IPS DF 19.7 (cell line): ENCODE measurements at places on chromosomes 2 and 18.

DNA sequence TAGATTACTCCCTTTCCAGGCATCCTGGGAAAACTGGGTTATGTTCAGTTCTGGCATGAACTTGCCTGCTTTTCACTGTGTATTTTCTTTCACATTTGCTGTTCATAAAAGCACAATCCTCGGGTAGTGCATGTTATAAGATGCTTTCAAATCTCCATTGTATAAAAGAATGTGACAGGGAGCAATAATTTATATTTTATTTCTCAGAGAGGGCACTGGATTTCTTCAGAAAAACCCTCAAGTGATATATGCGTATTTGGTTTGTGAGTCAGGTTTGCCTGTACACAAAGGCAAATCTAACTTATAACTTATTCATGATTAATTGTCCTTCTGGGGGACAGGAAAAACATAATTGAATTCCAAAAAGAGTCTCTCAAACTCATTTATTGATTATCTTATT lies 440.7 kb upstream of the MMADHC start:
- no peak for DNase-seq

DNA sequence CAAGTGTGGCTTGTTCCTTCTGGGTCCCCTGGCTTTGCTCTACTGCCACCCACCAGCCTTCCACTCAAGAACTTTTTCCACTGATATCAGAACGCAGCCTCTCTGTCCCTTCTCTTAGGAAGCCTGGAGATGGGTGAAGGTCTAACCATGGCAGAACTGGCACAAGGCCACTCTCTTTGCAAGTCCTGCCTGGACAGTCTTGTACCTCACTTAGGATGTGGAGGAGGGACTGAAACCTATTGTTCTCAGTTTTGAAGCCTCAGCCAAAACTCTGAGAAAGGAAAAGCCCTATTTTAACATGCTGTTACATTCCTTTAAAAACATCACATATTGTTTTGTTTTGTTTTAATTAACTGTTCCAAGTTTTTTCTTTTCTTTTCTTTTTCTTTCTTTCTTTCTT lies 58.9 kb upstream of the NCOA1 start:
- no peak for DNase-seq

GRCh38 chr2:168450171-168450570 lies 5.9 kb upstream of the CERS6 start:
- no peak for DNase-seq

GRCh38 chr18:45449418-45450227 lies 165.7 kb upstream of the SLC14A2 start:
- DNase-seq: no peak

DNA sequence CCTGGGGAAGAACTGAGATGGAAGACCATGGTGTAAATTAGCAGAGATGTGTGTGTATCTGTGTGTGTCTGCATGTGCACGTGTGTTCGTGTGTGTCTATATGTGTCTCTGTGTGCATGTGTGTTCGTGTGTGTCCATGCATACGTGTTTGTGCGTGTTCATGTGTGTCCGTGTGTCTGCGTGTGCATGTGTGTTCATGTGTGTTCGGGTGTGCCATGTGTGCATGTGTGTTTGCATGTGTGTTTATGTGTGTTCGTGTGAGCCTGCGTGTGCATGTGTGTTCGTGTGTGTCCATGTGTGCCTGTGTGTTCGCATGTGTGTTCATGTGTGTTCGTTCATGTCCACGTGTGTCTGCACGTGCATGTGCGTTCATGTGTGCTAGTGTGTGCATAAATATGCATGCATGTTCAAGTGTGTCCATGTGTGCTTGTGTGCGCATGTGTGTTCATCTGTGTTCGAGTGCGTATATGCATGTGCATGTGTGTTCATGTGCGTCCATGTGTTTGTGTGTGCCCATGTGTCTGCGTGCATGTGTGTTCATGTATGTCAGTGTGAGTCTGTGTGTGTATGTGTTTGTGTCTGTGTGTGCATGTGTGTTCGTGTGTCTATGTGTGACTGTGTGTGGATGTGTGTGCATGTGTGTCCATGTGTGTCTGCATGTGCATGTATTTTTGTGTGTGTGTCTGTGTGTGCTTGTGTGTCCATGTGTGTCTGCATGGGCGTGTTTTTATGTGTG lies 3.1 kb downstream of the NEU2 start:
- no peak for DNase-seq

DNA sequence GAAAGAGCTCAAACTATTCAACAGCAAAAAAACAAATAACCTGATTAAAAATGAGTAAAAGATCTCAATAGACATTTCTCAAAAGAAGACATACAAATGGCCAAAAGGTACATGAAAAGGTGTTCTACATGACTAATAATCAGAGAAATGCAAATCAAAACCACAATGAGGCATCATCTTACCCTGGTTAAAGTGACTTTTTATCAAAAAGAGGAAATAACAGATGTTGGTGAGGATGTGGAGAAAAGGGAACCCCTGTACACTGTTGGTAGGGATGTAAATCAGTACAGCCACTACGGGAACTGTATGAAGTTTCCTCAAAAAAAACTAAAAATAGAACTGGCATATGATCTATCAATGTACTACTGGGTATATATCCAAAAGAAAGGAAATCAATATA lies 39.8 kb upstream of the TMEM163 start:
- no peak for DNase-seq

DNA sequence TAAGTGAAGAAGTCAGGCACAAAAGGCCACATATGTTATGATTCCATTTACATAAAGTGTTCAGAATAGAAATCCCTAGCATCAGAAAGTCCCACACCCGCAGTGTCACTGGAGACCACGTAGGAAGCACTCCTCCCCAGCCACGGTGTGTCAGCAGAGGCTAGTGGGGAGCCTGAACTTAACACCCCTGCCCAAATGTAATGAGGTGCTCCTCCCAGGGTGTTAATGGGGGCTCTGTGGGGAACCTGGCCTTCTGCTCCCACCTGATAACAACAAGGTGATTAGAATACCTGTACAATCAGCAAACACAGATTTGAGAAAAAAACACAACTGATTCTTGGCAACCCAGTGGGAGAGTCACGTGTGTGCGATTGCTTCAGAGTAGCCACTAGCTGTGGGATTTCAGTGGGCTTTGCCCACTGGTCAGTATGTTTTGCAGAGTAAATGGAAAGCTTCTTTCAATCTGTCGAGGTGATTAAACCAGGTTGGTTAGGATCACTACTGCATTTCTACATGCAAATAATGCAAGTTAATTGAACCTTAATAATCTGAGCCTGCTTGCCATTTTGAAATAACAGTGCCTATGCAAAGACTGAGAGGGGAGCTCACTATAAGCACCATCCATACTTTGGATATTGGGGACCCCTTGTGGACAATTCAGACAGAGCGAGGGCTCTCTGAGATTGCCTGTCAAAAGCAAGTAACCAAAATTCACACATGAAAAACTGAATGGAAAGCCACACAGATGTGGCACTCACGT lies 20.6 kb upstream of the ATRAID start:
- DNase-seq: no peak

GRCh38 chr2:157324331-157324843 lies 1.2 kb downstream of the ERMN start:
- DNase-seq: no peak

- no peak for DNase-seq
Observed at GRCh38 chr2:152827944-152828343, 109.5 kb downstream of the ARL6IP6 start.

DNA sequence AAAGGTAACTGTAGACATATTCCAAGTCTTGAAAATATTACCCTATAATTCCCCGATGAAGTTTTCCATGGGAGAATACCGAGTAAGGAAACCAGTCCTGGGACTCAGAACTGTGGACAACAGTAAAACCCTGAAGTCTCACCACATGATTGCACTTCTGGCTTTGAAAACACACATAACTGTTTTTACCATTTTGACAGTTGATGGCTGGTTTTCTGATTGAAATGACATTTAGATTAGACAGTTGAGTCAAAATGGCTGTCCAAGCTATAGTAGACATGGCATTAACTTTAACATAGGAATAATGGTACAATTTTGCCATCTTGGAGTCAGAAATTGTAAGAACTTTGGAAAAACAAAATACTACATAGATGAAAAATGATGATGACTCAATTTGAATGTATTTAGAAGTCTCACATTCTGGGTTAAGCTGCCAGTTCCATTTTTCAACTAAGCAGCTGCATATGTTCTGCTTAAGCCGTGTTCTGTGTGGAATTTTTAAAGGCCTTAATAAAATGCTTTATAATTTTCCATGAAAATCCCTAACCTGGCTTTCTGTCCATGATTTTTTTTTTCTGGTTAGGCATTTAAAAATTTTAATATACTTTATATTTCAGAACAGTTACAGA lies 38.3 kb upstream of the WIPF1 start:
- no peak for DNase-seq

DNA sequence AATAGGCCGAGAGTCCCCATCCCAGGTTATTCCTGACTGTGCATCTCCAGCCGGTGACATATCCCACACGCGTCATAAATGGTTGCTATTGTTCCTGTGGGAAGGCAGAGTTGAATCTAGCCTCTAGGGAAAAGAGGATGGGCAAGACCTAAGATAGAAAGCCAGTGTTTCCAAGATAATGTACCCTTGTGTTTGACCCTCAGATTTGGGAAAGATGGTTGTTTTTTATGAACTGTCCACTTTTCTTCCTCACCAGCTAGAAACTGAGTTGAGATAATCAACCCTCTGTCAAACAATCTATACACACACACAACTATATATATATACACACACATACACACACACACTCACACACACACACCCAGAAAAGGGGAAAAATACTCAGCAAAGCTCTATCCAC lies 131.0 kb downstream of the PRKCE start:
- no peak for DNase-seq

DNA sequence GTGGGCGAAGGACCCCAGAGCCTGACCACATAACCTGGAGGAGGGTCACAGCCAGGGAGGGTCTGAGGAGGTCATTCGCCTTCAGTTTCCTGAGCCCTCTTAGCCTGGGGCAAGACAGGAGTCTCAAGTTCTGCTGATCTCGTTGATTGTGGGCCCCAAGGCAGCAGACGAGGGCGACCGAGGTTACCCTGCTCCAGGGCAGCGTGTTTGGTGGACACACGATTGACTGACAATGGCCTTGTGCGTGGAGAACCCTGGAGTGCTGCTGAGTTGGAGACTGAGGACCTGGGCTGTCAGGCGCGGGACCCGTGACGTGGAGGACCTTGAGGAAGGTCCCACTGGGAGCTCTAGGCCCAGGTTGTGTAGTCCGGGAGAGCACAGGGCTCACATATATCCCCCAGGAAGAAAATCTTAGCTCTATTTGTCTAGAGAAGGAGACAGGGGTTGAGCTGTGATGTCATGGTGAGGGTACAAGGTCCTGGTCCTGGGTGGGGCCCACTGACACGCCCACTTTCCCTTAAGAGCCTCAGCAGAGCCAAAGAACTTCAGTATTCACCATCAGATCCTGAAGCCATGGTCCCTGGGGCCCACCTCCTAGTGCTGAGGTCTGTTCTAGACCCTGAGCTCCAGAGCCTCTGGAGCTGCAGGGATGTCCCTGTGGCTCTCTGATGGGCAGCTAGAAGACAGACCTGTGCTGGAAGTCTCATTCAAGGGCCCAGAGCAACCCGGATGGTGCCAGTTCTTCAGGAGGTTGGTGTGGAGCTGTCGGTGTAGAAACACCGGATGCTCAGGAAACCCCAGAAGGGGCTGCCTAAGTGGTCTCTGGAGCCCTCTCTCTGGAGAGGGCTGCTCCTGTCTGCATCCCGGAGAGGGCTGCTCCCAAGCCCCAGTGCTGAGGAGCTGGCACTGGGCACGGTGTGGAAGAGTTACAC lies 53.1 kb downstream of the DYSF start:
- no peak for DNase-seq

GRCh38 chr2:211439011-211439410 lies 882.6 kb downstream of the CPS1 start:
- no peak for DNase-seq

DNA sequence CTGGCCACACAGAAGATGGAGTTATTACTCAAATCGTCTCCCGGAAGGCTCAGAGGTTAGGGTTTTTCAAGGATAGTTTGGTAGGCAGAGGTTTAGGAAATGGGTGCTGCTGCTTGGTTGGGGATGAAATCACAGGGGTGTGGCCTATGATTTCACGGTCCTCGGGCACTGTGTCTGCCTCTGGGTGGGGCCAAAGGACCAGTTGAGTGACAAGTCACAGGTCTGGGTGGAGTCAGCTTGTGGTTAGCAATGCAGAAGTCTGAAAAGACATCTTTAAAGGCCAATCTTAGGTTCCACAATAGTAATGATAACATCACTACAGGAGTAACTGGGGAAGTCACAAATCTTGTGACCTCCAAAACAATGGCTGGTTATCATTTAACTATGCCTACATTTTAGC lies 387.8 kb downstream of the ZNF521 start:
- peak; percentile 25 for DNase-seq

GRCh38 chr18:25062720-25063119 lies 289.2 kb downstream of the ZNF521 start:
- DNase-seq: no peak

DNA sequence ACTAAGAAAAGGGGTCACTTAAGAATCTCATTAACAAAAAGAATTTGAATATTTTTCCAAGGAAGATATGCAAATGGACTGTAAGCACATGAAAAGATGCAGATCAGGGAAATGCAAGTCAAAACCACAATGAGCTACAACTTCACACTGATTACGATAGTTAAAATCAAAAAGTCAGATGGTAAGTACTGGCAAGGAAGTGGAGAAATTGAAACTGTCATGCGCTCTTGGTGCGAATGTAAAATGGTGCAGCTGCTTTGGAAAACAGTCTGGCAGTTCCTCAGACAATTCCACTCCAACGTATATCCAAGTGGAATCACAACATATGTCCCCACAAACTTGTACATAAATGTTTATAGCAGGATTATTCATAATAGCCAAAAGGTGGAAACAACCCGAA lies 81.4 kb downstream of the MSH2 start:
- no peak for DNase-seq

DNA sequence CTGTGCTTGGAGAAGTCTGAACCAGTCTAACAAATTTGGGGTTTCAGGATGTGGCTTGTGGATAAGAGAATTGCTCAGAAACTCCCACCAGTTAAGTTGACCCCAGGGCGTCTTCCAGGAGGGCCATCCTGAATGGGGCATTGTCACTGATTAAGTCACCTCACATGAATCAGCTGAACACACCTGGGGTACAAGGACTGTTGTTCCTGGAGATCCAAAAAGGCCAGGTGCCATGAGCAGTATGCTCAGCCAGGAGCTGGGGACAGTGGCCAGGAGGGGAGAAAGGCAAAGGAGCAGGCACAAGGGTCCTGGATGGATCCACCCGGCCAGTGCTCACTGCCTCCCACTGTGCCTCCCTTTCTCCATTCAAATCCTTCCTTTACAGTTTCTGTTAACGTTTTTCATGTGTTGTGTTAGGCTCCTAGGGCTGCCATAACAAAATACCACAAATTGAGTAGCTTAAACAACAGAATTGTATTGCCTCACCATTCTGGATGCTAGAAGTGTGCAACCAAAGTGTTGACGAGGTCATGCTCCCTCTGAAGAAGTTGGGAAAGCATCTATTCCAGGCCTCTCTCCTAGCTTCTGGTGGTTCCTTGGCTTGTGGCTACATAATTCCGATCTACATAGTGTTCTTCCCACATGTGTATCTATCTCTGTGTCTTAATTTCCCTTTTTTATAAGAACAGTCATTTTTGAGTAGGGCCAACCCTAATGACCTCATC lies 33.4 kb downstream of the TRABD2A start:
- no peak for DNase-seq

- DNase-seq: no peak
Observed at GRCh38 chr2:218371983-218372350, 10.1 kb upstream of the SLC11A1 start.

GRCh38 chr2:108536133-108536780 lies 2.0 kb downstream of the LIMS1 start:
- DNase-seq: no peak

GRCh38 chr2:7027411-7027810 lies 110.2 kb downstream of the RNF144A start:
- no peak for DNase-seq

GRCh38 chr2:39608686-39609441 lies 56.9 kb upstream of the TMEM178A start:
- no peak for DNase-seq
